ENCODE measurements at places on chromosomes 2 and 18.

GRCh38 chr2:96947949-96948833, 38.2 kb downstream of the FAM178B start:
- DNase-seq, result no peak

DNA sequence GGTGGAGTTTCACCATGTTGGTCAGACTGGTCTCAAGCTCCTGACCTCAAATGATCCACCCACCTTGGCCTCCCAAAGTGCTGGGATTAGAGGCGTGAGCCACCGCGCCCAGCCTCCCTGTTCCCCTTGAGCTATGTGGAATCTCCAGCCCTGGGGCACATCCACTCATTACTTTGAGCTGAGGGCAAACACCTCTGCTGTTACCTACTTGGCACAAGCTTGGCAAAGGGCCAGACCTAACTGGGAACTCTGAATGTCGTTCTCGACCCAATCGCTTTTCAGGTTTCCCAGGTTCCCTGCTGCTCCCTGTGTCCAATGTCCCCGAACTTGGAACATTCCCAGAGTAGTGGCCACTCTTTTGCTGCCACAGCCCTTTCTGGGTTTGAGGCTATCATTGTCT, 40.6 kb downstream of the CHST10 start:
- no peak for DNase-seq

DNA sequence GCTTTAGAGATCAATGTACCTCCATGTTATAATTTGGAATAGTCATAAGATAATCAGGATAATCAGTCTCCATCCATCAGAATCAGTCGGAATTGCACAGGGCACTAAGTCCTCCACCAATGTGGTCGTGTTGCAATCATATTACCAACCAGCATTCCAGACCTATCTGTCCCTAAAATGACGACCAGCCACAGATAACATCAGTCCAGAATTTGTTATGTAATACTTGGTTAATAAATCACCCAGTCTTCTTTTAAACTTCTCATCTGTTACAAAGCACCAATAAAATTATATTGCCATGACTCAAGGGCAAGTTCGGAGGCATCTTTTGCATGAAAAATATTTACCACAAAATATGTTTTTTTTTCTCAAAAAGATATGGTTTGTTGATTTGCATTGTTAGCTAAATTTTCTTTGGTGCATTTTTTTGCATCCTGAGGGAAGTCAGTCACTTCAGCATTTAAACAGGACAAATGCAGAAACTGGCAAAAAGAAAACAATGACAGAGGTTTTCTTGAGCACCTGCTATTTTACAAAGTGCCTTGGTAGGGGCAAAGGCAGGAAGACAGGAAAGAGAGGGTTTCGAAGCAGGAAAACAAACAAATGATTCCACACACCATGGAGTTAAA, 29.3 kb downstream of the PIEZO2 start:
- no peak for DNase-seq

DNA sequence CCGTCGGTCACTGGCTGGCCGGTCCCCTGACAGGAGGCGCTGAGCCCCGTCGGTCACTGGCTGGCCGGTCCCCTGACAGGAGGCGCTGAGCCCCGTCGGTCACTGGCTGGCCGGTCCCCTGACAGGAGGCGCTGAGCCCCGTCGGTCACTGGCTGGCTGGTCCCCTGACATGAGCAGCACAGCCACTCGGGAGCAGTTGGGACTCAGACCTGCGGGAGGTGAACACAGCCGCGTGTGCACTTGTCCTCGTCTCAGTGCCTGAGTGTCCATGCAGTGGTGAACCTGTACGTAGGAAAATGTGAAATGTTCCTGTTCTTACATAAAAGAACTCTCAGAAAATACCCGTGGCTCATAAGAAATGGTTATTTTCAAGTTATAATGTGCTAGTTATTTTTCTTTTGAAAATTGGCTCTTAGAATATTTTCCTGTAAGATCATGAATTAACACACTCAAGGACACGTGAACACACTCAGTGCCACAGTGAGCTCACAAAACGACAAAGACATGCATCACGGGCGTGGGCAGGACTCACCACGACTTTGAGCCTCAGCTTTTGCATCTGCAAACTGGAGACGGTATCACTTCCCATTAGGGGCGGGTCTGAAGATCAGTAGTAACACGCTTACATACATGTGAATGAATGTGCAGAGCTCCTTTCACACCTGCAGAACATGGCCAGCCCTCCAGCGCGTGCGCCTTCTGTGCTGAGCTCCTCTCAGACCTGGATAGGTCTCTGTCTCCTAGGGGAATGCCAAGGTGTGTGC, 21.1 kb upstream of the NFATC1 start:
- no peak for DNase-seq

- DNase-seq, result no peak
These were observed 32.1 kb upstream of the DOCK10 start for GRCh38 chr2:225074366-225074765.

DNA sequence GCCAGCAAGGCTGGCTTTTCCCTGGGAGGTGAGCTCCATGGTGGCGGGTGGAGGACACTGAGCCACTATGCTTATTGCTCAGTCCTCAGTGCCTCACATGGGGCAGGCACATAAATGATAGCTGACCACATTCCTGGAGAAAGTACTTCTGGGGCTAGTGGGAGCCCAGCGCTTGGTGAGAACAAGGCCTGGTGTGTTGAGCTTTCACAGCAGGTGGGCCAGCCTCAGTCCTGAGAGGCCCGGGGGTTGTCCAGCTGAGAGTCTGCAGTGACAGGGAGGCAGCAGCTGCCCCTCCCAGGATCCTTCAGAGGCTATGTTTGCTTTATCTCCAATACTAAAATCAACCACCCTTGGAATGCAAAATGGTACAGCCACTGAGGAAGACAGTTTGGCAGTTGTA, 217.7 kb downstream of the ZBTB7C start:
- no peak for DNase-seq

DNA sequence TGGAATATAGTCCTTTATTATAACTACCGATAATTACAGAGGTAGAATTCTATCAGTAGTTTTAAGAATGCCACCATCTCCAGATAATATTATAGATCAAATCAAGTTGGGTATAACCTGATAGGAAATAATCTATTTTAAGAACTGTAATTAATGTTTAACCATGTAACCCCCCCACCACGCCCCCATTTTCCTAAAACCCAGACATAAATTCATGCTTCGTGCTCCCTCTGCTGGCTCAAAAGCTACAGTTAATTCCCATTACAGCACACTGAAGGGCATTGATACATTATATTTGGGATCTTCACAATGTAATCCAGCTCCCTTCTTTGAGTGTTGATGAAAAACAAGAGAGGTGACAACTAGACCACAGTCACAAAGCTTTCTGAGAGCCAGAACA, 228.0 kb upstream of the SMAD7 start:
- no peak for DNase-seq

DNA sequence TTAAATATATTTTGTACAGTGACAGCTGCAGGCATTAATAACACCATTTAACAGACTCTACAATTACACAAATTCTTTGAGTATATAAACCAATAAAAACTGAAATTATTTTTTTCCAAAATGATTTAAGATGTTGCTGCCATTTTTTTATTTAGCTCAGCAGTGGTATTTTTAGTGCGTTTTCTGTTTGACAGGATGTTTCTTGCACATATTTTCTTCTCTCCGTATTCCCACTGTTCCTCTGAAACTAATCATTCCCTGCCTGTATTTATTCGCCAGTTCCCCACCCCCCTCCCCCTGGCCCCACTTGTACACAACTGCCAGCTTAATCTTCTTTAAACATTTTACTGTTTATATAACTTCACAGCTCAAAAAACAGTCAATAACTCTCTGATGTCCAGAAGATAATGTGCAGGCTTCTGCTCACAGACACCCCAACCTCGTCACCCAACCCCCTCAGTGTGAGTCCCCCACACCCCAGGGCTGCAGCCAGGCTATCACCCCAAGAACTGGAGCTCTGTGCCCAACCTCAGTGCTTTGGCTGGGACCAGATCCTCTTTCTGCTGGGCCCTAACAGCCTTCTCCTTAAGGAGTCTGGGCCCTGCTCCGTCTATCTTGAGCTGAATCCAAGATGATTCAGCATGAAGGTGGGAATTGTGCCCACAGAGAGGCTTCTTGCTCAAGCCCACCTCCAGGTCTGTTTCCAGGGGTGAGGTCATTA, 41.6 kb upstream of the MAP4K4 start:
- DNase-seq, result no peak

DNA sequence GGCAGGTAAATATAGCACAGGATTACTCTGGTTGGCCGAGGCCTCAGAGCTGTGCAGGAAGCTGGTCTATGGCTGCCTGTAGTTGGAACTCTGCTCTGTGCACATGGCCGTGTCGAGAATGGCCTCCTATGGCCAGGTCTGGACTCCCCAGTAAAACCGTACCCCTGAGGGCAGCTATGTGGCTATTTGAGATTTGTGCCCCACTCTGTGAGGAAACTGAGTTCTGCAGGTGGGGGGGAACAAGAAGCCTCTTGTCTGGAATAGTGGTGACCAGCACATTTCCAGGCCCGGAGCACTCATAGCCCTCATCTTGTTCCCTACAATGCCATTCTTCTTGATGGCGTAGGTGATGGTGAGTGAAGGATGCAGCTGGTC, 15.0 kb upstream of the TEX51 start:
- no peak for DNase-seq

DNA sequence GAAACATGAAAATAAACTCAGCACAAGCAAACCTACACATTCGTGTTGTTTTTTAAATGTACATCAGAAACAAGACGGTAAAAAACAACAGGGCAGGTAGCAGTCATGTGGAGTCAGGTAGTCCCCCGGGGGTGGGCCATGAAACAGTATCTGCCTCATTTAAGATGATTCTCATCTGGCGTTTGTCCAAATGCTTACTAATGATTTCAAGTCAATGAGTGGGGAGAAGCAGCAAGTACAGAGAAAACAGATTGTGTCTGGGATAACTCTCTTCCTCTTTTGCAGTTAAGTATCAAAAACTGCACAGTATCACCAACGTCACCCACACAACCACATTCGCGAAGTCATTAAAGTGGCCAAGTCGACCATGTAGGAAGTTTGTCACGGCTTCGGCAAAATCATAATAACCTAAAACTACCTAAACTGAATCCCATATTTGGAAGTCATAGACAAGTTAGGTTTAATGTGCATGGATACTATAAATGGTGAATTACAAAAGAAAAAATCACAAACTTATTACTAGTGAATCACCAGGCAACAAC, 1.3 kb downstream of the LAPTM4A start:
- DNase-seq, result no peak

GRCh38 chr2:230864122-230864604, 579 bp upstream of the ITM2C start:
- DNase-seq, result no peak

- DNase-seq, result no peak
These were observed 435.4 kb downstream of the NRXN1 start for GRCh38 chr2:50596515-50596914.

GRCh38 chr2:227443889-227444568, 27.9 kb upstream of the AGFG1 start:
- no peak for DNase-seq

- no peak for DNase-seq
These were observed 441.5 kb upstream of the POU3F3 start for GRCh38 chr2:104412384-104412783.

DNA sequence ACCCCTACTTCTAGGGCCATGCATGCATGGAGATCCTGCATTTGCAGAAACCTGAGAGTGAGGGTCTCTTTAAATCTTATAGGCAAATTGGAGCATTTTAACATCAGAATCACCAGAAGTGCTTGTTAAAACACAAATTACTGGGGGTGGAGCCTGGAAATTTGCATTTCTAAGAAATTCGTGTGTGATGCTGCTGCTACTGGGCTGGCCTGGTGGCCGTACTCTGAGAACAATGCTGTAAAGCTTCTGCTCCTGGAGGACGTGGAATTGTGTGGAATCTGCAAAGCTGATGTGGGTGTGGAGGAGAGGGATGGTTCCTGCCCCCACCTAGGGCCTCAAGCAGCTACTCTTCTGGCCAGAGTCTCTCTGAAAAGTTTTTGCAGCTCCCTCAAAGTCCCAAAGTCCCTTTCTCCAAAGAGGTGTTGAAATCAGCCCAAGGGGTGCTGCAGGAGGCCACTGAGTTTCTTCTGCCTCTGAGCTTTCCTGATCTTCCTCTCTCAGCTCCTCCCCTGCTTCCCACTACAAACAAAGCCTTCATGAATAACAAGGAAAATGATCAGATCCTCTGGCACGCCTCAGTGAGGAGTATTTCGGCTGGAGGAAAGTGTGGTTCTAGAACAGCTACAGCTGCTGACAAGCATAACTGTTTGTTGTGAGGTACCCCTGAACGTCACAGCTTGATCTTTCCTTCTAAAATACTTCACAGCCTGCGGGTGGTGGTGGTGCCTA, 508.3 kb downstream of the CNTNAP5 start:
- DNase-seq, result no peak

- DNase-seq, result no peak
These were observed 117.4 kb downstream of the NEB start for GRCh38 chr2:151616760-151617339.

DNA sequence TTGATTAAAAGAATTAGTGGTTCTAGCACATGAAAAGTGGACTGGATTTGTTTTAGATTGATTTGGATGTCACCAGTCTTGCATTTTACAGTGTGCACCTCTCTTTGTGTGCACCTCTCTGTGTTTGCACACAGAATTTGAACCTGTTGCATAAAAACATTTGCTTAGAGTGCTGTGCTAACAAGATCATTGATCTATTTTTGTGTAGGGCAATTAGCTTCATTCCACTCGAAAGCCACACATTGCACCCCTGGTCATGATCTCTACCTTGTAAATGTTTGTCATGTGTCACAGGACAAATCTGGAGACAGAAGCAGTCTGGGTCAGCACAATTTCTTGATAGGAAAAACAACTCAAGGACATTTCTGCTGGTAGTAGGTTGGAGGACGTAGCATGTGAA, 258.7 kb upstream of the LINC00305 start:
- no peak for DNase-seq

- no peak for DNase-seq
These were observed 246.8 kb downstream of the TMEM182 start for GRCh38 chr2:103008586-103008985.

DNA sequence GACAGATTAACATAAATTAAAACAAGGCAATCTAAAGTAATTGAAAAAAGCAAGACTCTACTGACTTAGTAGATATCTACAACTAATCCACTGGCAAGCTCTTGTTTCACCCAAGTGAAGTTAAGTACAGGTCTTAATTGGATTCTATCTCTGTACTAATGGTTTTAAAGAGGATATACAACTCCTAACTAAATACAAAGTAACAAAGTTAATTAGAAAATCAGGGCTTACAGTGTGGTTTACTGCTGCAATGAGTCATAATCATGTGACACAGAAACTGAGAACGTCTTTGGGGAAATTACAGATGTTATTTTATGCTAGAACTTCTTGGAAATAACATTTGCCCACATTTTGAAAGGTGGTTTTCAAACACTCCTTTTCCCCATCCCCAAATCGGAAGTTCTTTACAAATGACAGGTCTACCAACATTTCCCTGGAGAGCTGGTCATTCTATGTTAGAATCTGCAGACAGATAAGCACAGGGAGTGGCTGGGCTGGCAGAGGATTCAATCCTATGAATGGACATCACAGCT, 245.3 kb downstream of the STK39 start:
- DNase-seq, result no peak

DNA sequence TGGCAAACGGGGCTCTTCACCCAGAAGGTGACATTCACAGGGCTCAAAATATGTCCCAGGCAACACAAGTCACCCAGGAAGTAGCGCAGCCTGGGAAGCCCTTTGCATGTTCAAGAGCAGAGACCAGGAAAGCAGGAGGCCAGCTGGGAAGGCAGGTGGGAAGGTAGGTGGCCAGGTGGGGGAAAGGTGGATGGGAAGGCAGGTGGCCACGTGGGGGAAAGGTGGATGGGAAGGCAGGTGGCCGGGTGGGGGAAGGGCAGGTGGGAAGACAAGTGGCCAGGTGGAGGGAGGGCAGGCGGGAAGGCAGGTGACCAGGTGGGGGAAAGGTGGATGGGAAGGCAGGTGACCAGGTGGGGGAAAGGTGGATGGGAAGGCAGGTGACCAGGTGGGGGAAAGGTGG, 102.7 kb downstream of the ZNF516 start:
- DNase-seq, result no peak

- no peak for DNase-seq
These were observed 87.5 kb downstream of the POLR1A start for GRCh38 chr2:86017901-86018896.
